SK-MEL-5 (cell line): ENCODE measurements at places on chromosomes 6 and 20.

DNA sequence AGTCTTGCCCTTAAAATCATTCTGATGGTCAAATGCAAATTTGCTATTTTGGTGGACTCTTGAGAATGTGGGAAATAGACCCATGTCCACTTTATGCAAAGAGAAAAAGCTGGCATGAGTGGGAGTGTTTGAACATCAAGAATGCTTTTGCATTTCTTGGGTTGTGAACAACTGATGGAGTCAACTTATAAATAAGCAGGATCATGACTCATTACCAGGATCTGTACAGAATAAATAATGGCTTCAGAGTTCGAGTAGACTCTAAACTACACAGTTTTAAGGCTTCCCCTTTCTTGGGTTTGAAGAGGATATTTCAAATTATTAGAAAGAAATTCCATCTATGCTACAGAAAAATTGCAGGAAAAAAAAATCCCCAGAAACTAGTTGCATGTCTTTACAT lies 195.5 kb downstream of the EYA4 start:
- no peak for DNase-seq

DNA sequence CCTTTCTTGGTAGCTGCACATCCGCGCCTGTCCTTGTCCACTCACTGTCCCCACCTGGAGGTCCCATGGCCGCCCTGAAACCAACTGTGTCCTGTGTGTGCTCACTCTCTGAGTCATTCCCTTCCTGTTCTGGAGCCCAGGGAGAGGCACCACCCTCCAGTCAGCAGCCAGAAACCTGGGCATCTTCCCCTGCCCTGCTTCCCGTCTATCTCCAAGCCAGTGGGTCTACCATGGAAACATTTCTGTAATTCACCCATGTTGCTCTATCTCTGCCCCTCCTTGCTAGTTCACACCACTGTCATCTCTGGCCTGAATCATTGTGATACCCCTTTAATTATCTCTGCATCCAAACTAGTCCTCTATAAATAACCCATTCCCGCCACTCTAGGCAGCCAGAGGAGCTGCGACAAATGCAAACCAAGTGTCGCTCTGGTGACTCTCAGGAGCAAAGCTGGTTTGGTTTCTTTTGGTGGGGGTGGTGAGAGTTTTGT lies 28.8 kb upstream of the SYNJ2 start:
- no peak for DNase-seq

- DNase-seq, result no peak
Measured at GRCh38 chr20:37699202-37699601, 5.4 kb downstream of the CTNNBL1 start.

GRCh38 chr20:1390581-1391403 lies 2.1 kb downstream of the FKBP1A start:
- DNase-seq, result no peak

DNA sequence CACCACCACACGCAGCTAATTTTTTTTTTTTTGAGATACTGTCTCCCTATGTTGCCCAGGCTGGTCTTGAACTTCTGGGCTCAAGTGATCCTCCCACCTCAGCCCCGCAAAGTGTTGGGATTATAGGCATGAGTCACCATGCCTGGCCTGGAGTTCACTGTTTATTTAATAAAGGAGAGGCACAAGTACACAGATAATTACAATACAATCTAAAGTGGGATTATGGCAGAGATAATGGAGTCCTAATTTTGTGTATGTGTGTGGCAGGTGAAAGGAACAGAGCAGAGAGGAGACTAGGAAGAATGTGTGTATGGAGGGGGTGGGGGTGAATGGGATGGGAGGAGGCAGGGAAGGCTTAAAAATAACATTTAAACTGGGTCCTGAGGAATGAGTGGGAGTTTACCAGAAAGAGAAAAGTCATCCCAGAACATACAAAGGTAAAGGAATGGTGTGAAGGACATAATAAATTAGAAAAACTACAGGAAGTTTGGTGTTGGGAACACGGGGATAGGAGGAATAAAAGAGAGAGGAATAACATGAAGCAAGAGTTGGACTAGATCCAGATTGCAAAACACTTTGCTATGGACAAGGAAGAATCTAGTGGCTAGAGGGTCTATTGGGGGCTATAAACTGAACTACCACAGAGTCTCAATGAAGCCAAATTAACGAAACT lies 4.4 kb downstream of the NCOA5 start:
- no peak for DNase-seq

DNA sequence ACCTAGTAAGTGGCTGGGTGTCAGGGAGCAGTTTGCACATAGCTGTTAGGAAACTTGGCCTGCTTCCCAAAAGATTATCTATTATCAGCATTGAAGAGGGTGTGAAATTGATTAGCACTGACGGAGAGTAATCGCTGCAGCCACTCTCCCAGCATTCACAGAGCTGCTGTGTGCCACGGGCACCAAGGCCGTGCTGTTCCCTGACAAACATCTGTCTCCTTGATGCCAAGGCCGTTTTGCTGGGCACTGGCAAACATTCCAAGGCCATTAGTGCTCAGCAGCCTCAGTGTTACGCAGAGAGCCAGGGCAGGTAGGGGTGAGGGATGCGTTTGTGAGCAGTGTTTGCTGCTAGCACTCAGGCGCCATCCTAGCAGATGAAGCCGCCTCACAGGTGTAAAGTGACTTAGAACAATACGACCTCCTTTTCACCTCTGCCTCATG lies 57.7 kb upstream of the VSTM2L start:
- DNase-seq, result no peak

DNA sequence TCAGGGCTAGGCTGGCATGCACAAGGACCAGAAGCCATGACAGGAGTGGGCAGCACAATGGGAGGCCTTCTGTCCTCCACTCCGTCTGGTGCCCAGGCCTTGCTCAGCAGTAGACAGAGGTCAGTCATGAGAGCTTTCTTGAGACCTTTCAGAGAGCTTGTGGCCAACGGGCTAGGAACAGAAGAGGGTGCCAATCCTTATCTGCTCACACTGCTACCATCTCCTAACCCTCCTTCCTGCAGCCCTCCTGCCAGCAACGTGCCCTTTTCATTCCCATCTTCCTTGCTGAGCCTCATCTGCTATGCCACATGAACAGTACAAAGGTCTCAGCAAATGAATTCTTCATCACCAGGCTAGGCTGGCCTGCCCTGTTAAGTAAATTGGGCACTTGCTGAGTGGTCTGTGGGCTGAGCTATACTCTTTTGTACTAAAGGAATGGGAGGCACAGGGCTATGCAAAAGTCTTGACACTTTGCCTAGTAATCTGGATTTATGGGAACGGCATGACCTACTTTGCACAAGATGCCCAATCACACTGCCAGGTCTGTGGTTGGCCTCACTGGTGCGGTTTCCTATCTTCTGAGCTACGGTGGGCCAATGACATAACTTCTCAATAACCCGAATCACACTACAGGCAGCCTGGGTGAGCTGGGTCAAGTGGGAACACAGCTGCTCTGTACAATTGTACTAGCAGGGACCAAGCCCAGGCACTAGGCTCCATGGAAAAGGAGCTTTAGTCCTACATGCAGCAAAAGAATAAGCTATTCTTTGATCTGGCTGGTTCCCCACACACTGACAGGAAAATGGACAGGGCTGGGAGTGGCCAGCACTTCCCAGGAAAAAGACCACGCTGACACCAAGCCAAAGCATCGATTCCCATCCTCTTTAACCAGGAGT lies 47.8 kb downstream of the ELOVL5 start:
- DNase-seq, result no peak

GRCh38 chr20:49706630-49707091 lies 7.0 kb downstream of the B4GALT5 start:
- no peak for DNase-seq

- DNase-seq, result peak; percentile 59
Measured at GRCh38 chr6:14796974-14797762, 448.7 kb upstream of the JARID2 start.
